Kasumi-1 (cell line): ENCODE measurements at places on chromosomes 7 and 10.

- no peak for DNase-seq
Observed at GRCh38 chr10:122190176-122190943, 80.7 kb upstream of the BTBD16 start.

DNA sequence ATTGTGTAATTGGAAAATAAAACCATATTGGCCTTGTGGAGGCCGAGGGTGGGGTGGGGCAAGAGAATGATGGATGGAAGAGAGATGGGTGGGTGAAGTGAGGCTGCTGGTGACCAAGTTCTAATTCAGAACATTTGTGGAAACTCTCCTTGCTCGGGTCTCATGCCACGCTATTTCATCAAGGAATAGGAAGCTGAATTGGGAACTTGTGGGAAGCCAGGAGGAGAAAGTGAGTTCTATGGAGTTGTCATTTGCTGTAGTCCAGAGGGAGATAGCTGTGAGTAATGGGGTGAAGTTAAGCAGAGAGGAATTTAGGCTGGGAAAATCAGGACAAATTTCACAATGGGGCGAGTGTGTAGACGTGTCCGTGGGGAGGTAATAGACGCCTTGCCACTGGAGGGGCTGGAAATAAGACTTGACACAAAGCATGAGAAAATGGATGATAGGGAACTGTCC lies 339.2 kb downstream of the LRMDA start:
- DNase-seq = no peak

GRCh38 chr10:109067031-109067430 lies 856.3 kb downstream of the XPNPEP1 start:
- no peak for DNase-seq

- no peak for DNase-seq
Observed at GRCh38 chr10:131774681-131775085, 126.1 kb upstream of the PPP2R2D start.

DNA sequence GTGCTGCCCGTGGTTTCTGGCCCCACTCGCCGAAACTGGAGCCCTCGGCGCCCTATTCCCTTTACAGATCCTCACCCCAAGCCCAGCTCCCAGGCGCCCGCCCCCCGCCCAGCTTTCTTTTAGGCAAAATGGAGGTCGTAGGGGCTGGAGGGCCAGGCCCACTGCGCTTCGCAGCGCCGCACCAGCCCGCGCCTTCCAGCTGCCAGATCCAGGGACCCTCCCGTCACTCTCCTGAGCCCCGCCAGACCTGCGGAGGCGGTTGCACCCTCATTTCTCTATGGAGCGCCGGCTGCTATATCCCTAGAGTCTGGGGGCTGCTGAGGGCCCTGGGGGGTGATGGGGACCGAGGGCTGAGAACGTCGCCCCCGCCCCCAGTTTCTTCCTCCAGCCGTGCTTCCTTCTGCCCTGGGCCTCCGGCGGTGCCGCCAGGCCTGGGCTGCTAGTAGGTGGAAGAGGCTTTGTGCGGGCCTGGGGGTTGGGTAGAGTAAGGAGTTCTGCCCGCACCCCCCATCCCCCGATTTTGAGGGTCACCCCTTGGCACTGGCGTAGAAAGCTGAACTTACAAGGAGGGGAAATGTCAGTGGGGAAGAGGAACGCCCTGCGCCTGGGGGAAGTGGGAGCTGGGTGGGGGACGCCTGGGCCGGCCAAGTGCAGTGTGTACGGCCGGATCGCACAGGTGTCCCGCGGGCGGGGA lies 1.0 kb downstream of the GNB2 start:
- no peak for DNase-seq

DNA sequence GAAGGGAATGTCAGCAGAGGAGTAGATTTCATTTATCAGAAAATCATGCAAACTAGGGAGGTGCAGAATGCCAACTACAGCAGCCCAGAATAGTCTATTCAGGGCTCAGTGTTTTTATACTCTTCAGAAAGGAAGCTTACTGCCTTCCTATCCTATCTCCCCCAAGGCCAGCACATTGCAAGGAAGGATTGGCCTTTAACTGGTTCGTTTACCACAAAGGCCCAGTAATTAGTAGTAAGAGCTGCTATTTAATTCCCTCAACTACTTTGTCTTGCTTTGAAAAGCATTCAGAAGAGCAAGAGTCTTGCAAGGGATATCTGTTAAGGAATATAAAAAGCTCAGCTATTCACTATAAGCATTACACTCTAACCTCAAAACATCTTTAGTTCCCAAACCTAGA lies 86.4 kb upstream of the RNF148 start:
- DNase-seq = no peak

GRCh38 chr7:440059-440749 lies 79.4 kb downstream of the PDGFA start:
- DNase-seq = no peak

DNA sequence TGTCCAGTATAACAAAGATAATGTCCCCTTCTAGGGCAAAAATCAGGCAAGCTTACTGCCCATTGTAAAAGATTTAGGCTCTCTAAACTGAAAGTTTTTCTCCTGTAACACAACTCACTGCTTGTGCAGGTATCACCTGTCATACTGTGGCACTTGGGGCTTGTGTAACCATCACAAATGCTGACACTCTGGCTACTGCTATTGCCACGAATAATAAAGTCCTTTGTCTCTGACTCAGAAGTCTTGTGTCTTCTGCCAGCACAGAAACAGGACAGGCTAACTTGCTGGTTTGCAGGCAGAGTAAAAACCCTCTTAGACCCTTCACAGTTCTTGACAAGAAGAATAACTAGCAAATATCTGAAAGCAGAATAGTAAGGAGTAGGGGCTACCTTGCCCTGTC lies 273.9 kb downstream of the RPS24 start:
- DNase-seq = no peak

DNA sequence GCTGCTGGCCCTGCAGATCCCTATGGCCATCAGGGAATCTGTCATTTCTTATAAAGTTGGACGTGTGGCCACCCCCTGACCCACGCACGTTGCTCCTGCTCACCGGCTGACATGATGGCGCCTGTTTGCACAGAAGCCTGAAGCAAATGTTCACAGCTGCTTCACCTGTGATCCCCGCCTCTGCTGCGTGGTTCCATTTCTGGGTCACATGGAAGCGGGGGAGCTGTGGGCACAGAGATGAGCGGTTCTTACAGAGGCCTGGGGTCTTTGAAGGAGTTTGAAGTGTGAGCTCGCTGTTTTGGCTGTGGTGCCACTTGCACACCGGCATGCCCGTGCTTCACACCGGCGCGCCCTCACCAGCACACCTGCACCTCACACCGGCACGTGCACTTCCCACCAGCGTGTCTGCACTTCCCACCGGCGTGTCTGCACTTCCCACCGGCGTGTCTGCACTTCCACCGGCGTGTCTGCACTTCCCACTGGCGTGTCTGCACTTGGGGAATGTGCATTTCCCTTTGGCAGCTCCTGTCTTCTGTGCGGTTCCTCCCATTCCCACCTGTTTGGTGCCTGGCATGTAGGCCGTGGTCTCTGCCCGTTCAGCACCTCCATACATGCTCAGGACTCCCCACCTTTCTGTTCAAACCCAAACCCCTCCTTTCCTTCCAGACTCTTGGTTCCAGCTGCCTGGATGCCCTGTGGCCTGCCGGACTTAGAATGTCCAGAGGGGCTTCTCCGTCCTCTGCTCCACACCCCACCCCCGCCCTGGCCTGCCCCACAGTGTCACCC lies 86.7 kb downstream of the INPP5A start:
- no peak for DNase-seq

DNA sequence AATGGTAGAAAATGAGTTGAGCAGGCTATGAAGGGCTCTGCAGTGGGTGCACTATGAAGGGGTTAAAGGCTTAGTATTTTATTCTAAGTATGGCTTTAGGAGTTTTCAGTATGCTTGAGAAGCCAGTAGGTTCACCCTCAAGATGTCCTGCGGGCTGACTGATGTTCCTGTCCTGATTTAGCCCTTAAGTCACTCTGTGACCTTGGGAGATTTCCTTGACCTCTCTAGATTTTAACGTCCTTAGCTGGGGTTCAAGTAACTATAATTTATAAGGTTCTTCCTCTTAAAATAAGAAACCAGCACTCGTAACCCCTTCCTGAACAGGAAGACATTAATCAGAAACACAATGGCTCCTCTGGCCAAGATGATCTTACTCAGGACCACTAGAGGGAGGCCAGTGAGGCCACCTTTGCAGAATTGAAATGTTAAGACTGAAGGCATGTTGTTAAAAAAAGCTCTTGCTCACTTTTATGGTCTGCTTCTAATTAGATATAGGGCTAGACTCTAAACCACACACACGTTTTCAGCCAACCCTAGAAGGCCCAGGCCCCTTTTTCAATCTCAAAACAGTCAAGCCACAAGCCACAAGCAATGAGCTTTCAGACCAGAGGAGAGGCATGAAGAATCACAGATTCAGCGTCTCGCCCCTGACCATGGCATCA lies 41.9 kb downstream of the CDK1 start:
- DNase-seq = no peak

DNA sequence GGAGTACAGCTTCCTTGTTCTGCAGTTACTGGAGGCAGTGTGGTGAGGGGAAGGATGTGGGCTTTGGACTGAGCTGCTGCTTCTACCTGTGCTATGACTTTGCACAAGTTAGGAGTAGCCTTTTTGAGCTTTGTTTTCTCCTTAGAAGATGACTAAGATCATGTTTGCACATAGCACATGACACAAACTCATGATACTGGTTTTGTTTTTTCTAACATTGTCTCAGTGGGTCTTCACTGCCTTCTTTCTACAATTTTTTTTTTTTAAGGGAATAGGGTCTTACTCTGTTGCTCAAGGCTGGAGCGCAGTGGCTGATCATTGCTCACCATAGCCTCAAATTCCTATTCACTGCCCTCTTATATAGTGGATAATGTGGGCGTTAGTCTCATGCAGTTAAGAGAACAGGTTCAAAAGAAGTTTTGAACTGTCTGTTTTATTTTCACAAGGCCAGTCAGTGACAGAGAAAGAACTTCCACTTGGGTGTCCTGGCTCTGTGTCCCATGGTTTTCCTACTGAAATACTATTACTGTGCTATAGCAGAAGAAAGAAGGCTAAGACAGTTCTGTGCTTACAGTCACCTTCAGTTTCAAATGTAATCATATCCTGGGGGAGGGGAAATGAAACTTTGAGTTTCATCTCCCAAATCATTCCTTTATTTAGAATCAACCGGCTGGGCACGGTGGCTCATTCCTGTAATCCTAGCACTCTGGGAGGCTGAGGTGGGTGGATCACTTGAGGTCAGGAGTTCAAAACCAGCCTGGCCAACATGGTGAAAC lies 72.0 kb downstream of the KAT6B start:
- DNase-seq = peak; percentile 47

DNA sequence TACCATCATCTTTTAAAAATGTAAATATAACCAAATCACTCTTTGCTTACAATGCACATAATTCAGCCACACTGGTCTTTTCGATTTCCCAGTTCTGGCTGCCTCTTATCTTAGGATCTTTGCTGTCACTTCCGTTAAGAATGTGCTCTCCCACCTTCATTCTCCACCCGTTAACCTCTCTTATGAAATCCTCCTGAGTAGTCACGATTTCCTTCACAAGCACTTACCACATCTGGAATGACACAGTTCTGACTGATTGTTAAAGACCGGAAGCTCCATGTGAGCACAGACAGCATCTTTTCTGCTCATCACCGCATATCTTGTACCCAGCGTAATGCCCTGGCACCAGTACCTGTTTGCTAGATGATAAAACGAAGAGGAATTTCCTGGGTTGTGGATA lies 84.3 kb downstream of the CUL2 start:
- DNase-seq = peak; percentile 96

- DNase-seq = peak; percentile 27
Observed at GRCh38 chr10:14879124-14879927, 660 bp downstream of the SUV39H2 start.

GRCh38 chr10:124010563-124011131 lies 82.8 kb downstream of the CHST15 start:
- DNase-seq = no peak

DNA sequence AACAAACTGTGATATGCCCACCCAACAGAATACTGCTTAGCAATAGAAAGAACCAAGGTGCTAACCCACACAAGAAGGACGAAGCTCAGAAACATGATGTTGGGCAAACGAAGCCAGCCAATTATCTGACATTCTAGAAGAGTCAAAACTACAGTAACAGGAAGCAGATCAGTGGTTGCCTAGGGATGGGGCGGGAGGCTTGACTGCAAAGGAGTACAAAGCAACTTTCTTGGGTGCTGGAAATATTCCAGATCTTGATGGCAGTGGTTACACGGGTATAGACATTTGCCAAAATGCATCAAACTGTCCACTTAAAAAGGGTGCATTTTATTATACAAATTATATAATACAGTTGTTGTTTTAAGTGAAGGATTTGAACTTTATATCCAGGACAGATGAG lies 41.1 kb upstream of the RET start:
- DNase-seq = peak; percentile 46

DNA sequence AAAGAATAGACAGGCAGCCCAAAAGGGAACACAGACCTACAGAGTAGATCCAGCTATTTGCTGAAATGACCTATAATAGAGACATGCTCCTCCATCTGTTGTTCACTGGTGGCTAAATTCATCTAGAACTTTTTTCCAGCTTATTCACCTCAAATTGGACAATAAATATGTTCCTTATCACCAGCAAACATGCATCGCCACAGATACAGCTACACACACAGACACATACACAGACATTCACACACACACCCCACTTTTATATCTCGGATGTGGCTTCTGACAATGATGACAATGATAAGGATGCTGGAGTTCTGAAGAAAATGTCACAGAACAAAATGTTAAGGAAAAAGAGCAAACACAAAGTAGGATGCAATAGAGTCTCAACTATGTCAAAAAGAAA lies 175.4 kb downstream of the LSM5 start:
- no peak for DNase-seq

DNA sequence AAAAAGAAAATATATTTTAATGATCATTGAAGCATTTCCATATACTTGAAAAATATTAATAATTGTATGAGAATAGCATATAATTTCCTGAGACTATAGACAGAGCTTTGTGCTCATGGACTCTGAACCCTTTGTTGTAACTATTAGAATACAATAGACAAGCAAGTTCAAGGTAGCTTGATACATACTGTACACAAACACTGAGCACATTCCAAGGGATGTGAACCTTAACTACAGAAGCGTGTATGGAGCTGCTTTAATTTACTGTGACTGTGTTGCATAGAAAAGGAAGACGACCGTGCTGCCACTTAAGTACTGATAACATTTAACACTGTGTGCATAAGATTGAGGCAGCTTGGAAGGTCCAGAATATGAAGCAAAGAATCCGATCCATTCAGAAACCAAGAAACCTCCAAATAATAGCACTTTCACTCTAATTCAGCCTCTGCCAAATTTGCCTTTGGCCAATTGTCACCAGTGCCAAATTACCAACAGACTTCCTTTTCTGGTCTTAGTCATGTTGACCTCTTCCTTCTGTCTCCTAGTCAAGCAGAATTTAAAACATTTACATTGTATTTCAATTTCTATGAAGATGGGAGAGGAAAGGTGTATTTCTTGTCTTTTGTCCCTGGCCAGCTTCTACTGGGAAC lies 566.1 kb upstream of the GALNT17 start:
- DNase-seq = no peak

DNA sequence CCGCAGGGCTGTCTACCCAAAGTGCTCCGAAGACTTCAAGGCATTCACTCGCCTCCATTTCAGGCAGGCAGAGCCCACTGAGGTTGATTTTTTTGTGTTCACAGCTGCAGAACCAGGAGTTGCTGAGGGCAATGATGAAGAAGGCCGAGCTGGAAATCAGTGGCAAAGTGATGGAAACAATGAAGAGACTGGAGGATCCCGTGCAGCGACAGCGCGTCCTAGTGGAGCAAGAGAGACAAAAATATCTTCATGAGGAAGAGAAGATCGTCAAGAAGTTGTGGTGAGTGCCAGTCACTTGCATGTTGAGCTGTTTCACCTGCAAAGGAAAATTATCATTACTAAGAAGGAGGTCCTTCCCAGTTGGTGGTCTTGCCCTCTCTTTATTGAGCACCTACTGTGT lies 210.5 kb downstream of the ARHGAP21 start:
- peak; percentile 38 for DNase-seq
